NCI-H2029 treated with DMSO at 0.1 percent for 48 hours (cell line): ENCODE measurements at places on chromosomes 11 and 22.
A peak's percentile ranks its signal among the peaks of the same experiment; 100 is the strongest.

DNA sequence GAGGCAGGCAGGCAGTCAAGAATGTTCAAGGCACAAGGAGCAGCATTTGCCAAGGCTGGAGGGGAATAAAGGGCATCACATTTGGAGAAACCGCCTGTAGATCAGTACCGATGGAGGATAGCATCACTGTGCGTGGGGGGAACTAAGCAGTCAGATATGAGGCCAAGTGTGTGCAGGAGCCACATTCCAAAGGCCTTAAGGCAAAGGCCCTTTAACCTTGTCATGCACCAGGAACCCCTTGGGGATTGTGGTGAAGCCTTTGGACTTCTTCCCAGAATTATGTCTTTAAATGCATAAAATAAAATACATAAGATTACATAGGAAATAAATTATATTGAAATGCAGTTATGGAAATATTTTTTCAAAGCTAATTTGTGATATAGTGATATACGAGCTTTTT lies 532.1 kb downstream of the BUD13 start:
- no peak for DNase-seq

DNA sequence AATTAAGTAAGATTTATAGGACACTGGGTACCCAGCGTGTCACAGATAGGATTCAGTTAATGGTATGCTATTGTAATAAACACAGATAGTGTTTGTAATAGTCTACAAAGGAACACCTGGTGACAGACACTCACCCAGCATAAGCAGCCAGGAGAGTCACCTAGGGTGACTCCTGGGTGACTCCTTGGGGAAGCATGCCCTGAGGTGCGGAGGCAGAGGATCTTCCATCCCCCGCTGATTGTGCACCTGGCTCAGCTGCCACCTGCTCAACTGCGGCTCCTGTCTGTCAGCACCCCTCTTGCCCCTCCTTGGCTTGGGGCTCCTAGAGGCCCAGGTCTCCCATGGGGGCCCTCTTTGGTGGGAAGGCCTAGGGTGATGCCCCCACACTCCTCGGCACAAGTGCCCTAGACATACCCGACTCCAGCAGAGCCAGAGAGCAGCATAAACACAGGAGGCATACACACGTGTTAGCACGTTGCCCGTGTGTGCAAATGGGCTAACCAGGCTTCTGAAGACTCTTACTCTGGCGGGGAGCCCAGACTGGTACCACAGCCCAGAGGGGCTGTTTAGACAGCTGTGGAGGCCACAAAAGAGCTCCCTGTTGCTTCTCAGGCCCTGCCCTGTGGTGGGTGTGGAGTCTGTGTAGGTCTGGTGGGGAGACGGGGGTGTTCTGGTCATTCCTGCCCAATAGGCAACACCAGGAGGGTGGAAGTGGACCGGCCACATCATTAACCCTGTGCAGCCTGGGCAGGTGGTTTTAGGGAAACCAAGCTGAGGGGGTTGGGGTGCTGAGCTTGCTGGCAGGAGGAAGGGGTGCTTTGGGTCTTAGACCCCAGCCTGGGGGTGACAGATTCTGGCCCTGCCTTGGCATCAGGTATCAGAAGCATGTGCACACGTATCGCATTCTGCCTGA lies 3.0 kb downstream of the INPPL1 start:
- DNase-seq = peak; percentile 89

- DNase-seq = no peak
These were observed 24.9 kb downstream of the SCUBE2 start for GRCh38 chr11:9066433-9066925.

DNA sequence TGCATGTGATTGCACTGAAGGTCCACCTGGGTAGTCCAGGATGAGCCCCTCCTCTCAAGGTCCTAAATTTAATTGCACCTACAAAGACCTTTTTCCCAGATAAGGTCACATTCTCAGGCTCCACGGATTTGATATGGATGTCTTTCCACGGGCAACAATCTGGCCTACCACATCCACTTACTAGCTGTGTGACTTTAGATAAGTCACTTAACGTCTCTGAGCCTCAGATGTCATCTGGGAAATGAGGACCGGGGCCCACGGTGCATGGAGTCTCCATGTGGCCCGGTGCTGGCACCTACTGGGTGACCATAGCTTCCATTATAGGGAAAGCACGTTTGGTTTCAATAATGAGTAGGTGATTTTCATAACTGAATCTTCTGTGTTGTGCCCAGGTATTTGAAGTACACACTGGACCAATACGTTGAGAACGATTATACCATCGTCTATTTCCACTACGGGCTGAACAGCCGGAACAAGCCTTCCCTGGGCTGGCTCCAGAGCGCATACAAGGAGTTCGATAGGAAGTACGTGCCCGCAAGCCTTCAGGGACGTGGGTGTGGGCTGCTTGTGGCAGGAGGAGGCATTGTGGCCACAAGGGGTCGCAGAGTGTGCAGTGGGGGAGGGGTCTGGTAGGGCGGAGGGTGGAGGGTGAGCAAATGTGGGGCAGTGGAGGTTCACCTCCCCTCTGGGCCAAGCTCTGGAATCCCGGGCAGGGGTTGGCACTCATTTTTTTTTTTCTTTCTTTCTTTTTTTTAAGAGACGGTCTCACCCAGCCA lies 55.7 kb downstream of the ARHGAP8 start:
- DNase-seq = no peak

GRCh38 chr22:30123463-30123862 lies 43.2 kb downstream of the HORMAD2 start:
- DNase-seq = no peak

- no peak for DNase-seq
These were observed 53.7 kb downstream of the IGF2 start for GRCh38 chr11:2085251-2086066.

- no peak for DNase-seq
These were observed 1.2 kb downstream of the MRTFA start for GRCh38 chr22:40635043-40635939.

- DNase-seq = no peak
These were observed 155.8 kb upstream of the MTMR2 start for GRCh38 chr11:96079691-96080090.

- DNase-seq = peak; percentile 84
These were observed 24.2 kb downstream of the C22orf31 start for GRCh38 chr22:29037340-29037932.

DNA sequence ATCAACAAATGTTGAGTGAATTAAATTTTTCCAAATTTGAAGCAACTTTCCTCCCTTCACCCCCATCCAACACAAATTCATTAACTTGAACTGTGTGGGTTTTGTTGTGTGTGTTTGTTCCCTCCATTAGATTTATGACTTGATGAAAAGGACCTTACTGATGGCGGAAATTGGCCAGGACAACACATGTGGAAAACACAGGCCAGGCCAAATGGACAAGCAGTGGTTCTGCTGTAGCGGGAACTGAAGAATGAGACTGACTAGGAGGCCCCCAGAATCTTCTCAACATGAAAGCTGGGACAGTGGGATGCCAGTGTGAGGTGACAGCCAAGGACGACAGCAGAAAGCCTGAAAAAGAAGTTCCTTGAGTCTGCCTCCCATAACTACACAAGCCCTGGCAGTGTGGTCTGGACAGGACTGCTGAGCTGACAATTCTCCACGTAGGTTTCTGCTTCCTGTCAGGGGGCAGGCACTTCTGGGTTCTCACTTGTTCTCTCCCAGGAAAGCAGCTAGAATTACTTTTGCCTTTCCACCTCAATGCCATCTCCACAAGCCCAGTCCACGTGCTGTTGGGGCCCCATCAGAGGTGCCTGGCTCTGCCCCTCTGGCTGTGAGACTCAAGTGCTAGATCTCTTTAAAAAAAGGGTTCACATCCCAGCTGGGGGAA lies 94.3 kb downstream of the ETS1 start:
- no peak for DNase-seq

DNA sequence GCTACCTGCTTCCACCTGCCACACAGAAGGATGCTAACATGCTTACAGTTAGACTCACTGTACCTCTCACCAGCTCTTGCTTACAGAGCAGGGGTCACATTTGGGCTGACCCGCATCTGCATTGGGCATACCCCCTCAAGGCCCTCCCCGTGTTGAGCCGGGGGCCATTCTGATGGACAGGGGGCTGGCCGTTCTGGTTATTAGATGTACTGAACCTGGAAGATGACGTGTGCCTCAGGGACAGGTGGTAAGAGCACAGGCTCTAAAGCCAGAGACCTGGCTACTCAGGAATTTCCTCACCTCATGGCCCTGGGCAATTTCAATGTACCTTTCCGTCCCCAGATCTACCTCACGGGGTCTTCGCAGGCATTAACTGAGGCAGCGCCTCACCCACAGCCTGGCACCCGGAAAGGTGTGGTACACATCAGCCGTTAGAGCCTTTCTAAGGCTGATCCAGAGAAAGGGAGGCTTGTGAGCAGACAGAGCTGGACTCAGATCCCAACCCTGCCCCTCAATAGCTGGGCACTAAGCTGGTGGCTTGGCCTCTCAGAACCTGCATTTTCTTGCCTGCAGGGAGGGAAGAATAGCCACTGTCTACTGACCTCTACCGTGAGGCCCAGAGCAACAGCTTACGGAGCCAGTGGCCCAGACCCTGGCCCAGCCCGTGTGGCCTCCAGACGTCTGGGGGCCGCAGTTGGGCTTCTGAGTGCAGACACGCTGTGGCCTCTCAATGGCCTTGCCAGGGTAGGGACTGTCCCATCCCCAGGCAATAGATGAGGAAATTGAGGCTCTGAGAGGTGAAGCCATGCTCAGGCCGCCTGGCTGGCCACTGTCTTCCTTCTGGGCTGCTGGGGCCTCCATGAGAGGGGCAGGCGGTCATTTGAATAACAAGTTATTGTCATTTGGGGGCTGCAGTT lies 100.6 kb downstream of the MORC2 start:
- no peak for DNase-seq

DNA sequence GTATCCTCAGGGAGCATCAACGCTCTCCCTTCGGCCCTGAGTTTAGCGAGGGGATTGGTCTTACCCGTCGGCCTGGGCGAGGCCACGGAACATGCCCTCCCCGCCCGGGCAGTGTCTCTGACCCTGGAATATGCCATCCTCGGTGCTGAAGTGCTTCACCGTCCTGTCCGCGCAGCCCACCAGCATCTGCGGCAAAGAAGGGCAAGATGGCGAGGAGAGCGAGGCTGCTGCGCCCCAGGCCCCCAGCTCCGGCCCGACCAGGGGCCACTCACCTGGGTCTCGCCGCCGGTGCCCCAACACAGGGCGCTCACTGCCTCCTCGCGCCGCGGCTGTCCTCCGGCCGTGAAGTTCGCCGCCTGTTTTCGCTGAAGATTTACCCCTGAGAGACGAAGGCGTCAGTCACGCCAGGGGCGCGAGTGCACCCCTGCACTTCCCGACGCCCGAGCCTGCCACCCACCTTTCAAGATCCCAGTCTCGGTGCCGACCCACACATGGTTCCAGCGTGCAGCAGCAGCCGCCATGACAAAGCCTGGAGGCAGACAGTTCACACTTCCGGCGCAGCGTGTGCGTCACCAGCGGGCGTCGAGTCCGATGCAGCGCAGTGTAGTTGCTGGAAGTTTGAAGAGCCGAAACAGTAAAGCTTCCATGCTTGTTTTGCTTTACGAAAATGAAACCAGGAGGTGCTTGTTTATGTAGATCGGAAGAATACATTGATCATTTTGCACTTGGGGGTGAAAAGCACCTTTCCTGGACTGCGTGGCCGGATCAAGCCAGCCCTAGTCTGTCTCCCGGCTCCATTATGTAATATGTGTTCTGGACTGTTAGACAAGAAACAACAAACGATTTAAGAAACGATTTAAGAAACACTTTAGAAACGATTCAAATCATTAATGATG lies at the start of gene WDR74:
Gene WDR74 (minus strand): TSS at position 541 of the 896 bp plus-strand sequence. CDS start 20 bp downstream, at position 521.
- DNase-seq = peak; percentile 78

DNA sequence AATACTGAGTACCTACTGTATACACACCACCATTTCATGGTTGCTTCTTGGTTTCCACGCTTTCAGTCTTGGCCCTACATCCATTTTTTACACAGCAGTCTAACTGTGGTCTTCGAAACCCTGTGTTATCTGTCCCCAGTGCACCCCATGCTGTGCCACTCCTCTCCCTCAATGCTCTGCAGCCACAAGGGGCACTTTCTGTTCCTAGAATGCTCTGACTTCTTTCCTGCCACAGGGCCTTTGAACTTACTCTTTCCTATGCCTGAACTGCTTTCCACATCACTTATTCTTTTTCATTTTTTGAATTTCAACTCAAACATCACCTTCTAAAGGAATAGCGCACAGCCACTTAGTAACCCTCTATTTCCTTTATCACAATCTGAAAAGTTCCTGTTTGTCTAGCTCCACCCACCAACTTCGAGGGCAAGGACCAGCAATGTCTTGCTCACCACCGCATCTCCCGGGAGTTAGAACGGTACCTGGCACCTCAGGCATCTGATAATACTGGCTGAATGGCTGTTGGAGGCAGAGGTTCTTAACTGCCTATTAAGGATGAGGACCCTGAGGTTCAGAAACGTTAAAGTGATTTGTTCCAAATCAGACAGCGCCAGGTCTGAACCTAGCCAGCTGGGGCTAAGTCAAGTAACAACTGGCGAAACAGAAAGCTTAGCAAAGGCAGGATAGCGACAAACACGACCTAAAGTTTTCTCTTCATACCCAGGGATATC lies 568 bp downstream of the ALG8 start:
- DNase-seq = no peak

DNA sequence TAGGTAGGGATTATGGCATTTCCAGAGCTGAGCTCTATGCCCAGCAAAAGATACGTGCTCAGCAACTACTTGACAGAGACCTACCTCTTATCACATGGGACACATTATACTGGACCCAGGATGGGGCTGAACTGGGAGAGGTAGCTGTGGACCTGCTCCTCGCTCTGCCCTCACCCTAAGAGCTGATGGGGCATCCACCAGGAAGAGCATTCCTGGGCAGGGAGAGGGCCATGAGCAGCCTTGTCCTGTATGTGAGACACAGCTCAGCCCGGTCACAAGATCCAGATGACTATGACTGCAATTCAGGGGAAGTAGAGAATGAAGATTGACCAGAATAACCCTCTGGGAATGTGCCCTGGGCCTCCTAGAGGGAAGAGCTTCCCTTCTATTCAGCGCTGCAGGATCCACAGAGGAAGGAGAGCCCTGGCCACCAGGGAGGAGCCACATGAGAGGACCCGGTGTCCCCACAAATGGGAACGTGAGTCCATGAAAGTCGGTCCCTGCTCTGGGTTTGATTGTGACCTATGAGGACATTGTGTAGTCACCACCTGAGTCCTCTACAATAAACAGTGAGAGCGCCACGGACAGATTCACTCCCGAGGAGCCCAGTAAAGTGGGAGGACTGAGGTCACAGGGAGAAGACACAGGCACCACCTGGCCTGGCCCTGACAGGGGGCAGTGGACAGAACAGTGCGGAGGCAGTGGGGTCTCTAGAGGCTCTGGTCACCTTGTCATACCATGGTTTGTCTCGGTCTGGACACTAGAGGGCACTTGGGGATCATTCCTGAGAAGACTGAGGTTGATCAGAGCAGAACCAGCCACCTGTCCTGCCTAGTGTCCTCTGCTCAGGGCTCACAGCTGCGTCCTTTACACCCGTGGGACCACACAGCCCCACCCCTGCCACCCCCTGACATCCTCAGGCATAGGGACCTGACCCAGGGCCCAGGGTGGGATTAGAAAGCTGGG lies 99.5 kb downstream of the ZNF280B start:
- DNase-seq = no peak

GRCh38 chr11:521177-521688 lies 14.1 kb downstream of the HRAS start:
- DNase-seq = no peak
